ENCODE measurements at places on chromosomes 13 and 19. TPM values are rescaled to one million over a fixed set of nuclear protein-coding genes. Genes with fewer than 3 reads are reported as not detected.

GRCh38 chr19:34225659-34226015 is 28.7 kb upstream of the GARRE1 start:
- no peaks in the 10 kb centered on the region for H3K4me1 ChIP-seq
- no peak overlapping the region for H3K4me3 ChIP-seq
- peaks cover 86% of the 10 kb centered on the region for H3K36me3 ChIP-seq
- no peak for DNase-seq
- H3K27me3 ChIP-seq = no peaks in the 10 kb centered on the region

GRCh38 chr13:66098931-66099628 is 1131.1 kb downstream of the PCDH9 start:
- peaks cover 4% of the 10 kb centered on the region for H3K4me1 ChIP-seq
- no peaks in the 10 kb centered on the region for H3K27me3 ChIP-seq
- no peak overlapping the region for H3K27ac ChIP-seq
- no peak for DNase-seq

- H3K27ac ChIP-seq = no peak overlapping the region
- no peak for DNase-seq
- H3K36me3 ChIP-seq = no peaks in the 10 kb centered on the region
- no peaks in the 10 kb centered on the region for H3K27me3 ChIP-seq
- H3K4me3 ChIP-seq = no peak overlapping the region
- H3K4me1 ChIP-seq = no peaks in the 10 kb centered on the region
These were observed 152.1 kb downstream of the URI1 start for GRCh38 chr19:30093966-30094755.

DNA sequence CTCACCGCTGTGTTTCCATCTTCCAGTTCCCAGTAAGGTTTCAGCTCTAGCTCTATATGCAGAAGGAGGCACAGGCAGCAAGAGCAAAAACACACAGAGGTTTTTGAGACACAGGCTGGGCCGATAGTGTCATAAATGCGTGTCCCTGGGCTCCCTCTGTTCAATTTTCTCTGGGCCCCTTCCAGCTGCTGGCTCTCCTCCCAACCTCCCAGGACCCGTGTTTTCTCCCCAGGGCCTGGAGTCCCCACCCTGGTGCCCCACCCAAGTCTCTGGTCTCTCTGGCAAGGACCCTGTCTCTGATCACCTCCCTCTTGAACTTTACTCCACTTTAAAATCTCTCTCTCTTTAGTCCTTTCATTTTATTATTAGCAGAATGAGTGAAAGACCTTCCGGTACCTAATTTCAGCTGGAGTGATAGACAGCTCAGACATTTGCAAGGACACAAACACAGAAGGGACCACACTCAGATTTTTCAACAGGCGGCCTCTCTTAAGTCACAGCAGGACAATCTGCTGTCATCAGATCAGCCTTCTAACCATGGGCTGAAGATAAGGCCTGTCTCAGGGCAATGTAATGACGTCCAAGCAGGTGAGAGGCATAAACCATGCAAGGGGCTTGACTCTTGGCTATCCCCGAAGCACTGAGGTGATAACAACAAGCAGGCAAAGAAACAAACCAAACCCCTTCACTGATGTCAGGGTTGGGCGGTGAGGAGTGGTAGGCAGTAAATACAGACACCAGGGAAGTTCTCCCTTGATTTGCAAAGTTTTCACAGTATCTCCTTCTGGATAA is 190.0 kb upstream of the IRS2 start:
- H3K27me3 ChIP-seq = no peaks in the 10 kb centered on the region
- H3K4me1 ChIP-seq = no peaks in the 10 kb centered on the region
- DNase-seq = no peak
- no peaks in the 10 kb centered on the region for H3K36me3 ChIP-seq

GRCh38 chr19:44850641-44851109 is 4.6 kb downstream of the NECTIN2 start:
- peak; percentile 37 for DNase-seq
- peaks cover 19% of the 10 kb centered on the region for H3K4me1 ChIP-seq
- H3K27me3 ChIP-seq = no peaks in the 10 kb centered on the region

GRCh38 chr13:79528759-79529191 is 47.8 kb downstream of the NDFIP2 start:
- H3K27me3 ChIP-seq = no peaks in the 10 kb centered on the region
- H3K4me3 ChIP-seq = no peak overlapping the region
- no peak for DNase-seq
- H3K36me3 ChIP-seq = peaks cover 16% of the 10 kb centered on the region
- no peak overlapping the region for H3K27ac ChIP-seq

- no peak overlapping the region for H3K4me3 ChIP-seq
- no peaks in the 10 kb centered on the region for H3K4me1 ChIP-seq
These were observed 38.2 kb upstream of the SCEL start for GRCh38 chr13:77497350-77497749.

- H3K36me3 ChIP-seq = peaks cover 4% of the 10 kb centered on the region
- H3K4me1 ChIP-seq = peaks cover 34% of the 10 kb centered on the region
- H3K4me3 ChIP-seq = no peak overlapping the region
- no peaks in the 10 kb centered on the region for H3K27me3 ChIP-seq
- H3K27ac ChIP-seq = no peak overlapping the region
These were observed 15.8 kb upstream of the GARIN5A start for GRCh38 chr19:50492303-50493052.

- H3K36me3 ChIP-seq = peaks cover 1% of the 10 kb centered on the region
- H3K4me1 ChIP-seq = no peaks in the 10 kb centered on the region
- DNase-seq = no peak
- no peaks in the 10 kb centered on the region for H3K27me3 ChIP-seq
- no peak overlapping the region for H3K4me3 ChIP-seq
- no peak overlapping the region for H3K27ac ChIP-seq
These were observed 16.3 kb upstream of the GPR183 start for GRCh38 chr13:99323488-99323887.

Gene ZNF787
- 24.7 TPM for total RNA-seq

Gene CCL25
- total RNA-seq = not detected

GRCh38 chr13:26923824-26924605 is 163.4 kb upstream of the GPR12 start:
- H3K4me1 ChIP-seq = no peaks in the 10 kb centered on the region
- H3K4me3 ChIP-seq = no peak overlapping the region
- peaks cover 33% of the 10 kb centered on the region for H3K27me3 ChIP-seq
- no peak for DNase-seq
- no peak overlapping the region for H3K27ac ChIP-seq

GRCh38 chr19:15452111-15453047 is 2.6 kb upstream of the WIZ start:
- peak; percentile 99 for DNase-seq
- H3K4me3 ChIP-seq = no peak overlapping the region
- H3K27me3 ChIP-seq = no peaks in the 10 kb centered on the region
- H3K27ac ChIP-seq = peak overlapping the region; percentile 20

Gene PCDH20
- 1.1 TPM for total RNA-seq

Gene PEAK3
- total RNA-seq = 0.06 TPM

- no peak overlapping the region for H3K27ac ChIP-seq
- DNase-seq = no peak
- H3K36me3 ChIP-seq = no peaks in the 10 kb centered on the region
- H3K27me3 ChIP-seq = no peaks in the 10 kb centered on the region
These were observed 192.9 kb downstream of the DCT start for GRCh38 chr13:94286581-94286980.

GRCh38 chr19:10727685-10728201 is 9.9 kb downstream of the DNM2 start:
- no peak for DNase-seq
- H3K36me3 ChIP-seq = no peaks in the 10 kb centered on the region
- H3K27me3 ChIP-seq = no peaks in the 10 kb centered on the region
- H3K27ac ChIP-seq = no peak overlapping the region

Gene VSTM1
- not detected for total RNA-seq

Gene ZNF845
- 13.6 TPM for total RNA-seq

Gene GFY
- total RNA-seq = not detected

Gene RFPL4AL1
- total RNA-seq = 1.1 TPM

DNA sequence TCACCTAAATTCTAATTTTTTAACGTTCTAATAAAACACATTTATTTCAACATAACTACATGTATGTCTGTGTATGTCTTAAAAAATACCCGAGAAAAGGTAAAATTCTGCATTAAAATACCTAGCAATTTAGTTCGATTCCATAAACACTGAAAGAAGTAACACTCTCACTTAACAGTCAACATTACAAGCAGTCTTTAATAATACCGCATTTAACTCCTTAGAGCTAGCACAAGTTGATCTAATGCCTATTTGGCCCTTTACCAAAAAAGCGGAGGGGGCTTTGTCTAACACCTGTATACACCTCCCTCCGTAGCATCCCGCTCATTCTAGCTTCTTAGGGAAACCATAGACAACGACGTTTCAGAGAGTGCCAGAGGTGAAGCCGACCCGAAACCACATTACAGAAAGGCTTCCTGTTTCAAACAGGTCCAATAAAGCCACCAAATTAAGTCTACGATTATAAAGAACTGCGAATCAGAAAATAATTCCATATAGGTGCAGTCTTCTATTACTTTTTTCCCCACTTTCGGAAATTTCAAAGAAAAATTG is 1.2 kb downstream of the SPART start:
- peak overlapping the region; percentile 94 for H3K27ac ChIP-seq
- H3K4me3 ChIP-seq = peak overlapping the region; percentile 82
- H3K4me1 ChIP-seq = peaks cover 6% of the 10 kb centered on the region
- H3K27me3 ChIP-seq = no peaks in the 10 kb centered on the region

DNA sequence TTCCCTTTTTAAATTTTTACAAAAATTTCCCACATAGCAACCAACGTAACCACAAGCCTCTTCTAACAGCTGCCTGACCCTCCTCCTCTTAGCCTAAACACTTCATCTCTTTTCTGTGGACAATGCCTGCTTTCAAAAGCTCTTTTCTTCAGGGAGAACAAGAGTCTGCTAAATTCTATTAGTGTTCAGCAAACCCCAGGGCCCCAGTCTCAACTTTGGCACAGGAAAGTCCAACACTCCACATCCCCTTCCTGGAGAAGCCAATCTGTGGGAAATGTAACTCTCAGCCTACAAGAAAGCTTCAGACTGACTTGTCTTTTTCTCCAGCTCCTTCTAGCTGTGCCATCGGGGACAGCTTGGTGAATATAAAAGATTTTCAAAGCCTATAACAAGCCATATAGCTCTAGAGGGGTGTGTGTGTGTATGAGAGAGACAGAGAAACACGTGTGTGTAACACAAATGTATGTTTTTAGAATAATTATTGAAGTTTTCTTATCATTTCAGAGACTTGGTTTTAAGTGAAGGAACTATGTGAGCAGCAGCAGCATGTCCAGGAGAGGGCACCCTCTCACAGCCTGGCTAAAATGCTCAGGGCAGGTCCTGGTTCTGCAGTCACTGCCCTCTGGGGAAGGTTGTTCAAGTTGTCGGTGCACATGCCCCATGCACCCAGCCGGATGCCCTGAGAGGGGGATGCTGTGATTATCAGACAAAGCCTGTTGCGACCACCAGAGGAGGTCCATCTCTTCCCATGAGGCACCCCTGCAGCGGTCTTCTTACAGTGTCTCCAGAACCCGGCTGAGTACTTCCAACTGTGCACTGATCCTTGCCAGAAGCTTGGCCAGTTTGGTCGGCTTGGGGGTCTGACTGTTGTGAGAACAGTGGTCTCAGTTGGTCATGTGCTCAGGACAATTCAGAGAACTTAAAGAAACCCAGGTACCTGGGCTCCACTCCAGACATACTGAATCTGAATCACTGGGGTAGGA is 34.4 kb downstream of the CCDC70 start:
- H3K27ac ChIP-seq = no peak overlapping the region
- no peaks in the 10 kb centered on the region for H3K36me3 ChIP-seq
- H3K27me3 ChIP-seq = peaks cover 9% of the 10 kb centered on the region
- DNase-seq = peak; percentile 35
- H3K4me3 ChIP-seq = no peak overlapping the region

DNA sequence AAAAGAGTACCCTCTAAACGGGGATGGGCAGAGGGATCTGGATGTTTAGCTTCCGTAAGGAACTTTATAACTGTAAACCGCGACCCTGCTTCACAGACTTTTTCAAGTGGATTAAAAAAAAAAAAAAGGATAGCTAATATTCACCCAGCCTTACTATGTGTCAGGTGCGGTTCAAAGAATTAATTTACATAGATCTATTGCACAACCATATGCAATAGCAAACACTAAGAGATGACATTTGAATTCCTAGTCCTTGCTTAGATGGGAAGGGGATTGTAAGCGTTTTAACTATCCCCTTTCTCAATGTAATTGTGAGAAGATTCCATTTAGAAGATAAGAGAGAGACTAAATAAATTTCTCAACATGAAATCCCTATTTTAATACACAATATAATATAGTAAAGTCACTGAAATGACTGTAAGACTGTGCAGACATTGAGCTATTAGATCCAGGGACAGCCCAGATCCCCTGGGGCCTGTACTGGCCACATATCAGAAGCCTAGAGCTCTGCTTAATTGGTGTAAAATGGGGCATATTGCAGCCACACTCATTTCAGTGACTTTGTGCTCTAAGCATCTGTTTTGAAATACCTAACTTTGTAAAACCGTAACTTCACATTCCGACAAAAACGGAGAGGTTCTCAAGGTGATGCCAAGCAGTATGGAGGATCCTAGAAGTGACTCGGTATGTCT is 13.6 kb downstream of the LATS2 start:
- no peak overlapping the region for H3K4me3 ChIP-seq
- peaks cover 7% of the 10 kb centered on the region for H3K4me1 ChIP-seq
- H3K27me3 ChIP-seq = no peaks in the 10 kb centered on the region
- H3K36me3 ChIP-seq = peaks cover 22% of the 10 kb centered on the region

DNA sequence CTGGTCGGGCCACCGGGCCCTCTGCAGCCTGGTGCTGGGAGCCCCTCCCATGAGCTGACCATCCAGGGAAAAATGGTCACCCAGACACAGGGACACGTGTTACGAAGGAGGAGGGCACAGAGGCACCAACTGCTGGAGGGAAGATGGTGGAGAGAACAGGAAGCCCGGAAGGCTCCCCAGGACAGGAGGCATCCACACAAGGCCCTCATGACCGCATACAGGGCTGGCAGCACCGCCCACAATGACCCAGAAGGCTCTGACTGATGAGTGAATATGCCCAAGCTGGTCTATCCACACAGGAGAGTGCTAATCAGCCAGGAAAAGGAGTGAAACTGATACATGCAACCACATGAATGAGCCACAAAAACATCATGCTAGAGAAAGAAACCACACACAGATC is 14.0 kb upstream of the TMEM86B start:
- peaks cover 47% of the 10 kb centered on the region for H3K36me3 ChIP-seq
- no peak overlapping the region for H3K27ac ChIP-seq
- H3K4me3 ChIP-seq = no peak overlapping the region
- no peaks in the 10 kb centered on the region for H3K4me1 ChIP-seq
- H3K27me3 ChIP-seq = no peaks in the 10 kb centered on the region
